ENCODE measurements at places on chromosomes 7 and 10.
A peak's percentile ranks its signal among the peaks of the same experiment; 100 is the strongest.

GRCh38 chr7:70693686-70694433, 438.1 kb upstream of the GALNT17 start:
- DNase-seq, result peak; percentile 52

GRCh38 chr7:55552320-55553023, 19.8 kb downstream of the VOPP1 start:
- no peak for DNase-seq

GRCh38 chr10:15896654-15897053, 36.3 kb upstream of the MINDY3 start:
- no peak for DNase-seq

DNA sequence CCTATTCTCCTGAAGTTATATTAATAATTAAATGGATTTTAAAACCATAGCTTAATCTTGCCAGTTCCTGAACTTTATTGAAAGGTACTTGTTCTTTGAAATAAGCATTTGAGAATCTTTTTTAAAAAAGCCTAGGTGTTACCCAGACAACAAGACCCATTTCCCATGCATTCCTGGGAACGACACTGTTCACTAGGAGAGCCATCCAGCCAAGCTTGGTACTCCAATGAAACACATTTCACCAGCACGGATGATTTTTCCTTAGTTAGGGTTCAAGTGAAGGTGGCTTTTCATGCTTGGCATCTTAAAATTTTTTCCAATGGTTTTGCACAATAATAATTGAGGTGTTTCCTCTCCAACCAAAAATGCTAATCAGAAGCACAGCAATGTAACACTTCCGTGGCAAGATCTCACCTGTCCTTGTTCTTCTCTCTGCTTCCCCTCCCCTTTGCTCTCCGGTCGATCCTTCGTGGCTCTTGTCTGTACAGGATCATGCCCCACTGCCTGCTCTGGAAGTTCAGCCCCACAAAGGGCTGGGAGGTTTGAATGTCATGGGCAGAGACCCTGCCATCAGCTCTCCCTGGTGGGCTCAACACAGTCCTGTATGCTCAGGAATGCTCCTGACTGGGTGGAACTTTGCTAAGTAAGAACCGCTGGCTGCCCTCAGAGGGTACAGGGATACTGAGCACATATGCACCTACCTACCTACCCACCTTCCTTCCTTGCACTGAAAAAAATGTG, 69.7 kb upstream of the AQP1 start:
- no peak for DNase-seq

DNA sequence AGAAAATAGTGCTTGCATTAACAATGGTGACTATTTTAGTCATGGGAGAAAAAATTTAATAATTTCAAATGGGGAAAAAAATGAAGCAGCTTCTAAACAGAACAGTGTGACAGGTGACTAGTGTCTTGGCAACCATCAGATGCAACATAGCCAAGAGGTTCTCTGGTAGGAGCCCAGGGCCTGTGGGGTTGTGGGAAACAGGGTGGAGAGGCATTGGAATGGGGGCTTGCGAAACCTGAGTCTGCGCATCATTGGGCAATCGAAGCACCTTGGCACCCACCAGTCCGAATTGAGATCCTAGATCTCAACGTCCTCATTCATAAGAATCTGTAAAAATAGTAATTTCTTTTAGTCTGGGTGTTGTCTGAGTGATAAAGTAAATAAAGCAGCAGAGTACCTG, 19.2 kb upstream of the PARD3 start:
- no peak for DNase-seq

DNA sequence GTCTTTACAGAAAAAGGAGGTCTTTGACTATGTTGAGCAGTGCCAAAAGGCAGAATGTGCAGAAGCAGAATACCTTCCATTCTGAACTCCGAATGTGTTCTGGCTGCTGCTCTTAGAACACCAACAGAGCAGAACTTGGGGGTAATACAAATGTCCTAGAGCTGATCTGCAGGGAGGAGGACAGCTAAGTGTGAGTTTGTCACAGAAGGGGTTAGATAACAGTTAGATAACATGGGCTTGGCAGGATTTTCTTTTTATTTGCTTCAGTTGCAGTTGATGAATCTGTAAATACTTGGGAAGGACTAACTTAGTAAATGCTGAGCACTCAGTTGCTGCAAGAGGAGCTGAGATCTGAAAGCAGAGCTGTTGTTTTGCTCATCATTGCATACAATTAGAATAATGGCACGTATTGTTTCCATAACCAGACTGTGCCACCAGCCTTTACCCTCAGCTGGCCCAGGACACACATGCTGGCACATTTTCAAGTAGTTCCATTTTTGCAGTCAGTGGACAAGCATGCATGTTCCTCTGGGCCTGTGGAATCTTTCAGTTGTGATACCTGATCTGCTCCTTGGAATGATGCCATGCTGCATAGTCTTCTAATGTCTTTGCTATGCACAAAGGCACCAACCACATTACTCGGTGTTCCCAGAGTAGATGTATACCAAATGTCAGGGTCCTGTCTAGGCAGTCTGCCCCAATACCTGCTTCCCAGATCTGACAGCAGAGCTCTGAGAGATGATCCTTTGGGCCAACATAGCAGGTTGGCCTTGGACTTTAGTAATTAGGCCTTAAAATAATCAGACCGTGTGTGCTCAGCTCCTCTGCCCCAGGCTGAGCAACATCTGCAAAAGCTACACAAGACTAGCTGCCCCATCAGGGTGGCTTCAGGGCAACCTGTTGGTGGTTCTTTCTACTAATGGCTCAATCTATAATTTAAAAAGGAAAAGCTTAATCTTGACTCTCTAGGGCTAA, 55.7 kb downstream of the GSDME start:
- DNase-seq, result no peak

GRCh38 chr10:108801775-108802517, 1121.4 kb downstream of the XPNPEP1 start:
- DNase-seq, result no peak

Measured in stimulated activated CD8-positive, alpha-beta memory T cell treated with anti-CD3 and anti-CD28 coated beads, Interleukin-7, amount 100 ng/mL, for 1 hour (primary cell).